C1 segment of cervical spinal cord (tissue), 14 donors: ENCODE measurements at places on chromosomes 3 and 15.

DNA sequence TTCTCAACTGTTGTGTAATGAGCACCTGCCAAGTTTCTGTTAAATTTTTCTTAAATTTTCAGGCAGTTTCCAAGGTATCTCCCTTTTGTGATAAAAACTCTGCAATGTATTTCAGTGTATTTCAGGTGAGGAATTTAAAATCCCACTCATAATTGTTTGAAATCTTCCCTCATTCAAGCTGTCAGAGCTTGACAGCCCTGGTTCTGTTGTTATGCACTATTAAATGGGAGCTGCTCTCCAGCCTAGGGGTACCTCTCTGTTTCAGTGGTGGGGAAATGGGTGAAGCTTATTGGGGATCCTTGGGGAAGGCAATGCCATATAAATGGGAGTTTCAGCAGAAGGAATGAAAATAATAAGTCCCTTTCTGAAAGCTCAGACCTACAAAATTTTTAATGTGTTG is 178.0 kb upstream of the TMCO5A start:
- DNase-seq: no peak

DNA sequence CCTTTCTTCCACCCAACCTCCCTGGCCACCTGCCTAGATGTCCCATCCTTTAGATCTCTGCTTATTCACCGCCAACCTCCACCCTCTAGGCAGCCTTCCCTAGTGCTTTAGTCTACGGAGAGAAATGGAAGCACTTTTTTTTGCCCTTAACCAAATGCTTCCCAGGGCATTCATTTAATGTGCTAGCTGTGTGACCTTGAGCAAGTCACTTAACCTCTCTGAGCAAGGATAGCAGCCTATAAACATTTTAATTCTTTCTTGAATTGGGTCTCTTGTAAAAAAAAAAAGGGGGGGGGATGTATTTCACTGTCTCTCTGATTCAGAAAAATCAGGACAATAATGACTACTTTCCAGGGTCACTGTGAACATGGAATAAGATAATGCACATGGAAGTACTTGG is 3.2 kb upstream of the INSYN1 start:
- no peak for DNase-seq

DNA sequence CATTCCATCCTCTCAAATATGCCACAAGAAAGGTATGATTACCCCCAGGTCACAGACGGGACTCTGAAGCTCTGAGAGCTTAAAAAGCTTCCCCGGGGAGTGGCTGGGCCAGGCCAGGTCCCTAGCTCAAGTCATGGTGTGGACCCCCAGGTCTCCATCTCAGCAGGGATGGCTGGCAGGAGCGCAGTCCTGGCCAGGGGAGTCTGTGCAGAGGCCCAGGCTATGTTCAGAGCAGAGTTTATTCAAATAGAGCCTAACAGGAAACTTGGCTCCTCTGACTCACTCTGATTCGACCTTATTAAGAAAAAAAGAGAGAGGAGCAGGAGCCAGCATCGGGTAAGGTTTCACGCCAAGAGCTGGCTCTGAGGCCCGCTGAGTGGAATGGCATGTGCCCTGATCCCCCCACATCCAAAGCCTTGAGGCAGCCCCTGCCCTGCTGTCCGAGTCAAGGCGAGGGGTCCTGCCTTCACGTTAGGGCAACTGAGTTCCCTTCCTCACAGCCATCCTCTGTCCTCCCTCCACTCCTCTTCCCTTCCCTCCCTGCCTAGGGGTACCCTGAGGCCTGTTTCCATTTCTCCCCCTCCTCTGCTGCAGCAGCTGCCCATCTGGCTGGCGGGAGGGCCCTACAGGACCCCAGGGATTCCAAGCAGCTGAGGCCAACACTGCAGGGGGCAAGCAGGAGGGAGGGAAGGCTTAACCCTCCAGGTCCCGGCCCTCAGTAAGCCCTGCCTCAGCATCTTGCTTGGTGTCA is 1.9 kb upstream of the LOXL1 start:
- no peak for DNase-seq

- no peak for DNase-seq
Observed at GRCh38 chr3:103406320-103406850, 971.6 kb downstream of the ZPLD1 start.

DNA sequence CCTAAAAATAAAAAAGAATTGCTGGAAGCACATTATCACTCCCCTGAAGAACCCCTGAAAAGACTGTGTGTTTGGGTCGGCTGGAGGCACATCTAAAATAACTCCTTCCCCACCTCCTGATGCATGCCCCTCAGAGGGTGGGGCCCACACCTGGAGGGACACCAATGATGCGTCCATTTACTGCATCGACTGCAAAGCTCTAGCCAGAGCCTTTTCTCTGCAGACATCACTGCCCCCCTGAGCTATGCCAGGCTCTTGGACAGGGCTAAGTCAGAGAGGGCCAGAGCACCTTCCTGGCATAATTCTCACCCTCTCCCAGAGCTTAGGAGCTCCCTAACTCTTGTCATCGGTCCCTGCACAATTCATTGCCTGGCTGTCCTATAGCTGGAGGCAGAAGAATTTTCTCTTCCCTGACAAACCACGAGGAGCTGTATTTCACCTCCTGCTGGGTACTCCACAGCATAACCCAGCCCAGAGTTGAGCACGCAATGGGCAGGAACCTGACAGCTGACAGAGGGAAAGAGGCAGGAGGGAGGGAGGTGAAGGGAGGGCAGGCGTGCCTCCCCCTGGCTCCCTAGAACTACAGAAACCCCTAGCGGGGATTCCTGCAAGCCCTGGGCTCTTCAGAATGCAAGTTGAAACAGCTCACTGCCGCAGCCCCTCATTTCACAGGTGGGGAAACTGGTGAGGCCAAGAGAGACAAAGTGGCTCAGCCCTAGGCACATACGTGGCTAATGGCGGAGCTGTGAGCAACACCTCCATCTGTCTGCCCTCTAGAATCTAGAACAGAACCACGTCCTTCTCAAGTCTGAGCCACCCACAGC is 46.6 kb downstream of the XXYLT1 start:
- no peak for DNase-seq

- DNase-seq: no peak
Observed at GRCh38 chr15:28907338-28907960, 21.7 kb downstream of the APBA2 start.
